ENCODE measurements at places on chromosomes 7 and 10.
A peak's percentile ranks its signal among the peaks of the same experiment; 100 is the strongest.

DNA sequence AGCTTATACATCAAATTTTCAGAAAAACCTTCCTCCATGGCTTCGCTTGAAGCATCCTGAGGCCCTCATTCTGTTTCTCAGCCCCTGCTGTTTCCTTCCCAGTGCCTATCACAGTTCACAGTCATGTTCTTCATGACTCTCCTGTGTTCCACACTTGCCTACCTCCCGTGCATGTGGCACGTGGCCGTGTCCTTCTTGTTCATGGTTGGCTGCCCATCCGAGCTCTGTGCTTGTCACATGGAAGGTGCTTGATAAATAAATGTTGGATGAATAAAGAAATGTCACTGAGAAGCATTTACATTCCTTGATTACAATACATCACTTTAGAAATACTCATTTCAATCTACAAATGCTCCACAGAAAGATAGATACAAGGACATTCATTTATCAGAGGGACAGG lies 23.7 kb upstream of the EGFR start:
- no peak for DNase-seq

DNA sequence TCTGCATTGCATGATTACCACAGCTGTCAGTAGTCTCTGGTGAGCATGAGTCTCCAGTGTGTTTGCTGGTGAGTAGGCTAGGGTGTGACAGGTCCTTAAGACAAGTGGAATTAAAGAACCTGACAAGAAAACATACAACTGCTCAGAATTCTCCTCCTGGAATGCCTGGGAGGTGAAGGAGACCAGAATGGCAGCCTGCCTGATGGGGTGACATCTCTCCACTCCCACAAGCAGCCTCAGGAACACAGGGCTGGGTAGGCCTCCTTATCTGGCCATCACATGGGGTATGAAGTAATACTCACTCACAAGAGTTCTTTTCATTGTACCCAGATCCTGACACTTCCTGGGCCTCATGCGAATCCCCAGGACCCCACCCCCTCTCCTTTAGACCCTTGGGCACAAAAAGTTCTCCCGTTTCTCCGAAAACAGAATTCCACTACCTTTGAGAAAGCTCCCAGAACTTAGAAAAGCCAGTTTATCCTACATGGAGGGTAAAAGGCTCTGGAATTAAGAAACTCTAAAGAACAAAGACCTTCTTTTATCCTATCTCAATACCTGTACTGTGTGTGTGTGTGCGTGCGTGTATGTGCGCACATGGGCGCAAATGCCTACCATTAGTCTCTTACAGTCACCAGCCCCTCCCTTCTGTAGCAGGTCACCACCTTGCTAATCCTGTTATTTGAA lies 33.4 kb upstream of the C1GALT1 start:
- no peak for DNase-seq

DNA sequence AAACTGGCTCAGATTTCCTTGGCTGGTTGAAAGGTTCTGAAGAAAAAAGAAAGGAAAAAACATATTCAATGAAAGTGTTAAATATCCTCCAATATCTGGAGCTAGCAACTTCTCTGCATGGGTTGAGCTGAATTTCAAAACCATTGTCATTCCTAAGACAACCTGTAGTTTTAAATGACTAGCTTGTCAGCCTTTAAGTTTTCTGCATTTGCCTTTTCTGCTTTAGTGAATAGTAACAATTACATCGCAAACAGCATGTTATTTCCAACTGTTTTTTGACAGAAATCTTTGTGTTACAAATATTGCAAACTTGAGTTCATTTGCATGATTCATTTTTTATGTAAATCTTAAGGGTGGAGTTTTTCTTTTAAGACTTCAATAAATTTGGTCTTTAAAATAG lies 852.3 kb upstream of the CELF2 start:
- no peak for DNase-seq

- DNase-seq = no peak
These were observed 36.9 kb upstream of the GSDME start for GRCh38 chr7:24793982-24794648.

- no peak for DNase-seq
These were observed 8.7 kb downstream of the TRRAP start for GRCh38 chr7:98887038-98887437.

- DNase-seq = no peak
These were observed 127.4 kb upstream of the FAM20C start for GRCh38 chr7:64916-65341.

- no peak for DNase-seq
These were observed 335.1 kb upstream of the MBL2 start for GRCh38 chr10:53107711-53108110.

DNA sequence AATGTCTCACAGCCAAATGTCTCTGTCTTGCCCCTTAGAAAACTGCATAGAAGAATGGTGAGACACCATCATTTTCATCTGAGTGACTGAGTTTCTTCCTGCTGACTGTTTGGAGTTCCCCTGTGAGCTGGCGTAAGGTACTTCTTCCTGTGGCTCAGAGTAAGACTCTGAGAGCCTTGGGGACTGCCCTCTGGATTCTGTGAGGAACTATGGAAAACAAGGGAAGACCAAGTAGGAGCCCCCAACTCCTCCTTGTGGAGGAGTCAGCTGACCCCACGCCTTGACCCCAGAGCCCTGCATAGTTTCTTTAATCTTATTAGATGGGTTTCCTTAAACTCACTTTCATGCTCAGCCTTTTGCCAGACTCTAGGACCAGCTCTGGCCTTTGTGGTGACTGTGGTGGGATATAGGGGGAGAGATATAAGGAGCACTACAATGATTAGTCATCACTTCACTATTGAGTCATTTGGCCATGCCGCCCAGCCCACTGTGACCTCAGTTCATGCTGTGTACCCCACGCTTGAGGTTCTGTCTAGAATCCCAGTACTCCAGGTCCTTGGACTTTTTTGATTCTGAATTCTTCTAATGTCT lies 51.8 kb upstream of the FAM133B start:
- peak; percentile 76 for DNase-seq

- DNase-seq = no peak
These were observed 274.9 kb upstream of the ADARB2 start for GRCh38 chr10:2012209-2012608.

GRCh38 chr10:101875068-101875688 lies 31.6 kb upstream of the KCNIP2 start:
- no peak for DNase-seq

DNA sequence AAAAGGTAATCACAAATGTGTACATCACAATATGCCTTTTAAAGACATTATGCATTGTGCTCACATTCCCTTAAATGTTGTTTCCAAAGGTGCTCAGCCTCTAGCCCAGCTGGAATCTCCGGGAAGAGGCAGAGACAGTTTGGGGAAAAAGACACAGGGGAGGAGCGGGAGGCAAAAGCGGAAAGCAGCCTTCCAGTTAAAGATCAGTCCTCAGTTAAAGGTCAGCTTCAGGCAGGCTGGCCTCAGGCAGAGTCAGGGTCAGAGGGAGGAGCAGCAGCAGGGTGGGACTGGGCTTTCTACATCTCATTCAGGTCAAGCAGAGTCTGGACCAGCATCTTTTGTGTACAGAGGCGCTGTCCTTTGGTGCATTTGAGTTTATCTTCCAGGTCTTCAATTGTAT lies 18.6 kb downstream of the ST7 start:
- no peak for DNase-seq

GRCh38 chr7:96786261-96786997 lies 76.8 kb upstream of the SEM1 start:
- no peak for DNase-seq

DNA sequence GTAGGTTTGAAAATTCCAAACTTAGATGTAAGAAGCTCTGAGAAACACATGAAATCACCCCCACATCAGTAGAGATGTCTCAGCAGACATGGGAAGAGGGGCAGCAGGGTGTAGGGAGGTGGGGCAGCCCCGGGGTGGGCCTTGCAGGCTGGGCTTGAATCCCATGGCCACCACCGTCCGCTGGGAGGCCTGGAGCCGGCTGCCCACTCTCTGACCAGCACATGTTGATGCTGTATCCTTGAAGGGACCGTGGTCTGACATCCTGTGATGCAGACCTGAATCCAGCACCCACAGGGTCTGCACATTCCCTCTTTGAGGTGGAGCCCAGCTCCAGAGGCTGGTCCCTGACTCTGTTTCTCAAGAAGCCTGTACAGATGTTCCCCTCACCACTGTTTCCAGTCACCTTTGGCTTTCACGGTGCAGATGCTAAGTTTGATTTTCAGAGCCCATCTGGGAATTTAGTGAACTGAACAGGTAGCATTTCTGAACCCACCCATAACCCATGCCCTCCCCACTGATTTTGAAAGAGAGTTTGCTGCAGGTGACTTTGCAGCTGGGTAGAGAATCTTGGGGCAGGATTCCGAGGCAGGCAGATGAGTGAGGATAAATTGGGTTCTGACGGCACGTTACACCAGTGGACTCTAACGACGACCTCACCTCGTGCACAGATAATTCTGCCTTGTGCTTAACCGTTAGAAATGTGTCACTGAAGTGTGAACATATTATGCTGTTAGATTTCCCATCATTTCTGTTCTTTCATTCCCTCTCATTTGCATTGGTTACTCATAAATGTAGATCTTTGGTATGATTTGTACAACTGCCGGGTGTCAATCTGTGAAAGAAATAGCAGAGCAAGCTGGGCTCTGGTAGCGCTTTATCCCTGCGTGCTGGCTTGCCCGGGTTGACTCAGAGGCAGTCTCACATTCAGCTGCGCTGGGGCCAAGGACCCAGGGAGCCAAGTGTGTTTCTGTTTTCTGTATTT lies 45.7 kb downstream of the IKZF1 start:
- peak; percentile 88 for DNase-seq

DNA sequence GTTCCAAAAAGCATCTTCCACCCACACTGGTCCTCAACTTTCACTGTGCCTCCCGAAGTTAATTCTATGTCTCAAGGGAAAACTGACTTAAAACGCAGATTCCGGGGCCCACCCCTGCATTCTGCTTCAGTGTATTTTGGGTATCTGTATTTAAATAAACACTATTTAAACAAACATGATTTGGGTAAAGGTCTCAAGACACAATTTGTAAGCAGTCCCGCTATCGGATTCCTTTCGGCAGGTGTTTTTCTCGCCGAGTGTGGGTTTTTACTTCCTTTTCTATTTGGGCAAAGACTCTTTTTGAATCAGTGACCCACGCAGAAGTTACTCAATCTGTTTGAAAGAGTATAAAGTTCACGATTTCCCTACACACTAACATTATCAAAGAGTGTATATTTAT lies 1.2 kb downstream of the PDIA4 start:
- DNase-seq = no peak

DNA sequence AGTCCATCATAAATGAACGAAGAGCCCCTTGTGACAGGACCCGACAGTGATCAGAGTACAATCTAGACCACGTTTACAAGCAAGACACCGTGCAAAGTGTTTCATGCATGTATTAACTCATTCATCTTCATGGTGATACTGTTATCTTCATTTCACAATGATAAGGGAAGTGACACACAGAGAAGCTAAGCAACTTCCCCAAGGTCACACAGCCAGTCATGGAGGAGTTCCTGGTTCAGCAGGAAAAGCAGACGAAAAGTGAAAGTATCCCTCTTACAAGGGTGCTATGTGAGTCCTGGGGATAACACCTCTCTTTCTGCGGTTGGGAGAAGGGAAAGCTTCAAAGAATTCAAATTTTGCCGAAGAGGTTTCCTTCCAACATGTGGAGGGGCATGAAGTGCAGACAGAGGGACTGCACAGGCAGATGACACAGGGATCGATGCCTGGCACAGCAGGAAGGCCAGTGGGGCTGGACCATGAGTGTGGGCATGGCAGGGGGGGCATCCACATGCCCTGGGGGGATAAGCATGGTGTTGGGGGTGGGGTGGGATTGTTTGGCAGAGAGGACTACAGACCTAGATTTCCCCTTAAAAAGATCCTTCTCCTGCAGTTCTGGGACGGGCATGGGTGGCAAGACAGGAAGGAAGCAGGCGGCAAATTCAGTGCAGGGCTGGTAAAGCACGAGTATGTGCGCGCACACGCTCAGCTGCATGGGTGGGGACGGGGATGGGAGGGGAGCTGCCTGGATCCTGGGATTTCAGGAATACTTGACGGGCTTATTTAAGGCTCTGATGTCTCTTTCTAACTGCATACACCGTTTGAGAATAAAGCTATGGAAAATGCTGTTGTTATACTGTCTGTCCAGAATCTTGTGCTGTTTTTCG lies 33.5 kb upstream of the DDC start:
- no peak for DNase-seq

- DNase-seq = no peak
These were observed 638 bp downstream of the LIPA start for GRCh38 chr10:89250865-89251408.

DNA sequence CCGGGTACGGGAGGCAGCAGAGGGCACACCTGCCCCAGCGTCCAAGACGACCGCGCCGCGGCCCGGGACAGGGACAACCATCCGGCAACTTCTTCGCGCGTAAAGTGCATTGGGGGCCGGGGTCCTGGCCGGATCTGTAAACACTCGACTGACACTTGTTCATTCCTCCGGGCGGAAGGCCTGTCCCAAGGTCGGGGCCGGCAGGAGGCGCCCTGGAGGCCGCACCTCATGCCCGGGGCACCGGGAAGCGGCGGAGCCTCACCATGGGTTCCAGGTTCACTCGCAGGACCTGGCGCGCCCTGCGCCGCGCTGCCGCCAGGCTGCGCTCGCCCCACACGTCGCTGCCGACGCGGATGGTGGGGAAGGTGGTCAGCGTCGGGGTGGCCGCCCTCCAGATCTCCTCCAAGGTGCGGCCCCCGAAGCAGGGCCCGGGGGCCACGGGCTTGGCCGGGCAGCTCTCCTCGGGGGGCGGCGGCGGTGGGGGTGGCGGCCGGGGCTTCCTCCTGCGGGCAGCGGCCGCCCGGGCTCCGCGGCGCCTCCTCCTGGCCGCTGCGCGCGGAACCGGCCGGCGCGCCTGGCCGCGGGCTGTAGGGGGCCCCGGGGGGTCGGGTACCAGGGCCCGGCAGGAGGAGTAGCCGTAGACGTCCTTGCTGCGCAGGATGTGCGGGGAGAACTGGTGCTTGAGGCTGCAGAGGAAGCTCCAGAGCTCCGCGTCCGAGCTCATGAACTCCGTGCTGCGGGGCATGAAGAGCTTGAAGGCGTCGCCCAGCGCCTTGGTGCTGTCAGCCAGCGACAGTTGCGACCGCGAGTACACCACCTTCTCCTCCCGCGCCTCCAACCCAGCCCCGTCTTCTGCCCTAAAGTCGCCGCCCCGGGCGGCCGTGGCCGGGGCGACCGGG lies 746 bp downstream of the CCDC71L start:
- peak; percentile 88 for DNase-seq

- peak; percentile 41 for DNase-seq
These were observed 919 bp downstream of the MAFK start for GRCh38 chr7:1531263-1531978.

GRCh38 chr7:37427276-37427940 lies 21.3 kb downstream of the ELMO1 start:
- DNase-seq = no peak

- DNase-seq = no peak
These were observed 63.0 kb upstream of the ANTXRL start for GRCh38 chr10:46223626-46224413.

- no peak for DNase-seq
These were observed 5.8 kb downstream of the GSDME start for GRCh38 chr7:24751484-24751883.
